CD4-positive, alpha-beta T cell treated with Interleukin-4 for 1 hour (primary cell): ENCODE measurements at places on chromosomes 1 and 21.

GRCh38 chr1:221965252-221965651 lies 223.4 kb upstream of the DUSP10 start:
- no peak for DNase-seq

DNA sequence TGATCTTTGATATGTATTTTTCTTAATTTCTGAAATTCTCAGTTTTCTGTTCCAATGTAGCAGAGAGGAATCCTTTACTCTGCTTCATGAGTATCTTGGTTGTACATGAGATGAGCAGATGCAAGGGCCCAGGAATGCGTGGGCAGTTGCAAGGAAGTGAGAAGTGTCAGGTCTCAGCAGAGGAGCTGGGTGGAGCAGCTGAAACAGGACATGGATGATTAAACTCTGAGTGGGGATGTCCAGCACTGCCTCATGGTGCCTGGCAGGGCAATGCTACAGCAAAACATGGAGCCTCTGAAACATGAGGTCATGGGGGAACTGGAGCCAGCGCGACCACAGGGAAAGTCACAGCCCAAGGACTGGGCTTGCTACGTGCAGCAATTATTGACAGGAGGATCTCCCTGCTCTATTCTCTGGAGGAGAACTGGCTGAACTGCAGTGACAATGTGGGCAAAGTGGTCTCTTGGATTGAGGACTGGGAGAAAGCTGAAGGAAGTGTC lies 48.4 kb downstream of the COLGALT2 start:
- DNase-seq = no peak

- DNase-seq = no peak
Observed at GRCh38 chr1:103525114-103525606, 339 bp upstream of the RNPC3 start.

GRCh38 chr1:23101101-23101827 lies 67.4 kb downstream of the LUZP1 start:
- no peak for DNase-seq

- no peak for DNase-seq
Observed at GRCh38 chr1:115277276-115277675, 60.8 kb downstream of the NGF start.

DNA sequence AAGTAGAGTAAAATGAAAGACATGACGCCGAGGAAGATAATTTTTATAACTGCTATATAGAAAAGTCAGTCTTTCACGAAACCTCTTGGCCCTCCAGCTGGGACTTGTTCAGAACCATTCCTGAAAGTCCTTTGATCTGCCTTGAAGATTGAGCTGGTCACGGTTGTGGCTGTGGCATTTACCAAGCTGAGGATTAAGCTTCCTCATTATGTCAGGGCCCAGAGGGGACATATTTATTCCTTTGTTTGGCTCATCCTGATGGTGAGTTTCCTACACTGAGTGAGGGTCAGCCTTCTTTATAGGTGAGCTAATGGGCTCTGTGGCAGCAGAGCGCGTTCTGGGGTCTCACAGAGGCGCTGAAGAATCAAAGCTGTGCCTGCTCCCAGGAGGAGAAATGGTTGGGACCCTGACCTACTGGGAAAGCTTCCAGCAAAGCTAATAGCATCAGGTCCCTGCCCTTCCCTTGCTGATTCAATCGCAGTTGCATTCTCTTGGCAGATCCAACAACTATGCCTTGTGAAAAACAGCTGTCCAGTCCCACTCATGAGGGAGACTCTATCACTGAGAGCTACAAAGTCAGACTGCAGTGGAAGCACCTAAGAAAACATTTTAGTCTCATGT lies 43.2 kb upstream of the PBX1 start:
- no peak for DNase-seq

GRCh38 chr1:34917017-34917416 lies 12.4 kb downstream of the DLGAP3 start:
- no peak for DNase-seq

DNA sequence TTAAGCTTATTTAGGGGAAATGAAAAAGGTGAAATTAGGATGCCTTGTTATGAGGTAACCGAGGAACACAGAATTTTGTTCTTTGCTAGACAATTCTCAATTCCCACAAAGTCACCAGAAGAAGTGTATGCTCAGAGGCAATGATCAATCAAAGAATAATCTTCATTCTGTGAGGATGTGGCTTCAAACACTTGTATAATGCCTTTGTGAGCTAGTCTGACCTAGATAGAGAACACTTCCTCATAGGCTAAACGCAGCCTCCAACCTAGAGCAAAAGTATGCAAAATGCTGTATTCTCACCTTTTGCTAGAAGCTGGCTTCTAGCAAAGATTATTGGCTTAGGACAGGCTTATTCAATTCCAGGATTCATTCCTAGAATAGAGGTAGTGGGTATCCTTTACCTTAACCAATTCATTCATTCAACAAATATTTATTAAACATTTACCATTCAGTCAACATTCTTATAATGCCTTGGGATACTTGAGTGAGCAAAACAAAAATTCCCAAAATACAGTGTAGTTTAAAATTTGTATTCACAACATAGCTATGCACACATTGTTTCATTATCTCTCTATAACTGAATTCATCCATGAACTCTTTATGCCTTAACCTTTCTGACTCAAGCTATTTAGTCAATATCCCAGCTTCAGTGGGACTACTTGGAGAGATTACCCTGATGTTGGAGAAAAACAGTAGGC lies 530.2 kb downstream of the PTPRC start:
- DNase-seq = peak; percentile 45

GRCh38 chr1:211625040-211625439 lies 46.1 kb upstream of the SLC30A1 start:
- peak; percentile 65 for DNase-seq

DNA sequence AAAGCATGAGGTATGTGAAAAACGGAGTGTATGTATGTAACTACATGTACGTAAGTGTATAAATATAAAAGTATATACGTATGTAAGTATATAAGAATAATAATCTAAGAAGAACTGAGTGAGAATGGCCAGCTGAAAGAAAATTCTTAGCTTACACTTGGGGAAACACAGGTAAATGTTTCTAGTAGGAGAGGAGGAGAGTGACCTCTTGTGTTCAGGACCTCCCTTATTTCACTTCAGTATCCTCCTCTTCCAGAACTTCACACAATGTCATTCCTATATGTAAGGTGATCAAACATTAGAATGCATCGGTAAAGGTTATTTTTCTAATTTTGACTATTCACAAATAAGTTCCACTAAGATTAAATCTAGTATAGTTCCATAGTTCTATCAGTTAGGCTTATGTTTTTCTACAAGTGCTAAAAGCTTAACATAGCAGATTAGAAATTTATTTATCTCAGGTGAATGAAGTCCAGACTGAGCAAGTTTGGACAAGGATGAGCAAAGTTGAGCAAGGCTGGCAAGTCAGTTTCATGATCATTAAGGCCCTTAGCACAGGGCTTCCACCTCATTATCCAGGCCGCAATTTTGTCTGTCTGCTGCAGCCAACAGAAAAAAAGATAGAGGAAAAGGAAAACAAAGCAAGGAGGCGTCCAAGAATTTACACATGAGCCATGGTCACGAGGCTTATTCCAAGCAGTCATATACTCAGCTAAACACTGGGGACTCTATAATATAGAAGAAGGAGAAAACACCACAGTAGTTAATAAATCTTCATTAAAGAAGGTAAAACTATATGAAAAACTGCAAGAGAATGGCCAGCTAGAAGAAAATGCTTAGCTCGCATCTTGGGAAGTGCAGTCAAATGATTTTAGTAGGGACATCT lies 7.1 kb upstream of the MROH9 start:
- DNase-seq = no peak

DNA sequence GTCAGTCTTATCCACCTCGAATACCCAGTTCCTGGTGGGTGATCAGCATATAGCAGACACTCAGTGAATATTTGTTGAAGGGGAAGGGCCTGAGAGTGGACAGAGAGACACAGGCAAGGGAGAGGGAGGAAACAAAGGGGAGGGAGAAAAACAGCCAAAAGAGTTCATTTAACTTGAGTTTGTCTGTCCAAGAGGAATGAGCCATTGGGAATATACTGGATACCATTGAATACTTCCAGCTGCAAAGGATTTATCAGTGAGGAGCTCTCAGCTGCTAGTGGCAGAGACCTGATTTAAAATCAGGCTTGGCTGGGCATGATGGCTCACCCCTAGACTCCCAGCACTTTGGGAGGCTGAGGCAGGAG lies 11.5 kb upstream of the BGLAP start:
- DNase-seq = no peak

DNA sequence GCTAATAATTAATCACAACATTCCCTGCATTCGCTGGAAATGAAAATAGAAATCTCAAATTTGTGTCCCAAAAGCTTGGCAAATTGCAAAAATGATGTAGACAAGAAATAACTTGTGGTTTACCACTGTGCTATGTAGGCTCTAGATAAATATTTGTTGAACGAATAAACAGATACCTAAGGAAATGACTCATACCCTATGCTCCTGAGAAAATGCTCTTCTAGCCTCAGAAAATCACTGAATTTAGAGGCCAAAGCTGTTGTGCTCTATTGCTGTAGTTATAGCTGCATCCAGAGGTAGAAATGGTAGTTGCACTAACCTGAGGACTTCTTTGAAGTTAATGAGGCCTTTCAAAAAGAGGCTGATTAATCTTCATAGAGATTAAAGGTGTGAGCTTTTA lies 142.0 kb upstream of the ZNHIT6 start:
- DNase-seq = no peak

- DNase-seq = no peak
Observed at GRCh38 chr1:116276532-116276931, 96.5 kb upstream of the ATP1A1 start.

- peak; percentile 89 for DNase-seq
Observed at GRCh38 chr1:228500901-228501871, 14.0 kb downstream of the RNF187 start.

GRCh38 chr1:113983826-113984225 lies 4.6 kb downstream of the OLFML3 start:
- DNase-seq = no peak

GRCh38 chr1:8682573-8682972 lies 134.9 kb downstream of the RERE start:
- DNase-seq = no peak

DNA sequence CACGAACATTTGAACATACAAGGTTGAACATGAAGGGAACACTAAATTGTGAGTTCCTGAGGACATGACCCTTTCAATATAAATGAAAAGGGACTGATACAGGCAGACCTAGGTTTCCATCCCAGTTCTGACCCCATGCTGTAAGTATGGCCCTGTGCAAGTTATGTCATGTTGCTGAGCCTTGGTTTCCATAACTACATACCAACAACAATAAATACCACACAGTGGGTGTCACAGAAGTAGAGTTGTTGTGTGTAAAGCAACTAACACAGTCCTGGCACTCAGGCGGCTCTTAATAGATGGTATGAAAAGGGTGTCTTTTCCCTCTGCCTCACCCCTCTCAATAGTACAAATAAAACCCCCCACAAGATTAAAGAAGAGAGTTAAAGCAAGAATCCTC lies 140.8 kb downstream of the LMX1A start:
- no peak for DNase-seq
